COR-L47 (cell line): ENCODE measurements at places on chromosomes 13 and 19.

DNA sequence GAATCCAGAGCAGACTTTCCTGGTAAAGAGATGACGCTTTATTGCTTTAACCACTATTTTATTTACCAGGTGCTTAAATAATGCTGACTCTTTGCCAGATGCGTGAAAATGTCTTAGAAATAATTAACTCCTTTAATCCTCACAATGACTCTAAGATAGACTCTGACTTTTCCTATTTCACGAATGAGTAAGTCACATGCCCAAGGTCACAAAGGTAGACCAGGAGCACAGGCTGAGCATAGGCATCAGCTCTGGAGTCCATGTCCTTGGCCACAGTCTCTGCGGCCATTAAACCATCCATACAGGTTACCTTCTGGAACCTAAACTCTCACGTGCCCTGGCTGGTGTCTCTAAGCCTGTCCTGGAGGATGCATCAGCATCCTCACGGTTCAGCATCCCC is 87.3 kb downstream of the ERCC5 start:
- DNase-seq, result no peak

- no peak for DNase-seq
Measured at GRCh38 chr13:99339736-99340397, 32.7 kb upstream of the GPR183 start.

- no peak for DNase-seq
Measured at GRCh38 chr19:5877427-5877826, 7.1 kb upstream of the FUT5 start.

DNA sequence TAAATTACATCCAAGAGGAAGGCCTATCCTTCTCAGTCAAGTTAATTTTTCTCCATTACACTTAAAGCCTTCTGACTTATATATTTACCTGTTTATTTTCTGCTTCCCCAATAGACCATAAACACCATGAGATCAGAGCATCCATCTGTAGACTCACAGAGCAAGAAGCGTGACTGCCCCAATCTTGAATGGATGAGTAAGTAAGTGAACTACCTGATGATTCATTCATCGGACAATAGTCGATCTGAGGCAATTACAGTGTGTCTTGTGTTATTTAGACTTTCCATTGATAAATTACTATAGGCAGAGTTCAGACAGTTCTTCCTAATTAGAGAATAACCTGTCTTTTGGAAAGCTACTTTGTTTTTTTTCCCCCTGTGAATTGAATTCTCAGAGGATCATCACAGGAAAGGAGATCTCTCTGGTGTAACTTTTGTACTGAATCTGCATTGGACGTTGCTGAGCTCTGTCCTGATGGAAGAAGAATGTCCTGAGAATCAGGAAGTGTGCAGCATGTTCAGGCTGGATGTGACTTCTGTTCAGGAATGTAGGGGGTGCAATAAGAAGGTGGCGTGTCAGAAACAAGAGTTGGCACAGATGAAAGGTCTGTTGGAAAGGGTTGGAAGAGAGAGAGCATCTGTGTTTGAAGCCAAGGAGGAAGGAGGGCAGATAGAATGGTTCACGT is 367.0 kb downstream of the NALCN start:
- no peak for DNase-seq
